AG08396 (cell line): ENCODE measurements at places on chromosomes 2 and 18.
A peak's percentile ranks its signal among the peaks of the same experiment; 100 is the strongest.

DNA sequence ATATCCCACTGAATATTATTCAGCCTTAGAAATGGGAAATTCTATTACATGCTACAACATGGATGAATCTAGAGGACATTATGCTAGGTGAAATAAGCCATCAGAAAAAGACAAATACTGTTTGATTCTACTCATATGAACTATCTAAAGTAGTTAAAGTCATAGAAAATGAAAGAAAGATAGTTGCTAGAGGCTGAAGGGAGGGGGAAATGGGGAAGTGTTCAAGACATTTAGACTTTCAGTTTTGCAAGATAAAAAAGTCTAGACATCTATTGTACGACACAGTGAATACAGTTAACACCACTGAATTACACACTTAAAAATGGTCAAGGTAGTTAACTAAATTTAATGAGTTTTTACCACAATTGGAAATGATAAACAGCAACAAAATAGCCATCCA is 835.9 kb upstream of the CHAC2 start:
- DNase-seq, result no peak

GRCh38 chr2:104874230-104874629 is 20.3 kb downstream of the POU3F3 start:
- no peak for DNase-seq

DNA sequence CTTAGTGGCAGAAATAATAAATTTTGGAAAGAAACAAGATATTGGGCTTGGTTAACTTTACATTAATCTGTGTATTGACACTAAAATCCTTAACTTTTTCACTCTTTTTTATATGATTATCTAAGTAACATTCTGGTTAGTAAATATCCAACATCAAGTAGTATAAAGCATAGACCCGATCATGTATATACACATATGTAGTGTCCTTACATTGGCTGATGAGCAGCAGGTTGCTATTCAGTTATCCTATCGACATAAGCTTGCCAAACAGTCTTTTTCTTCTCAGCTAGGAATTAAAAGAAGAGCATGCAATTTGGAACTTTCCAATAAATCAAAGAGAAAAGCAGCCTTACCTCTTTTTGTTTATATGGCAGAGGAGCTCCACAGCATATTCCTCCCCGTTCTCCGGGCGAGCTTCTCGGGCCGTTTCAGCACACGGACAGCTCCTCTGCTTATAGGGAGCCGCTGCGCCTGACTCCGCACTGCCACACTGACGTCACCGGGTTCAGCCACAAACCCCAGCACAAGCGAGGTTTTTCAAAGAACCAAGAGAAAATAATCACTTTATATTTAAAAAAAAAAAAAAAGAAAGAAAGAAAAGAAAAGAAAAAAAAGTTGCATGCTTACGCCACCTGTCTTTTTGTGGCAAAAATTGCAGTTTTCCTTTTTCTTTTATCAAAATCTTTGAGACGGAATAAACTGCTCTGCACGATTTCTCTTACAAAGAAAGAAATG is at the start of gene SCG2:
Gene SCG2, minus strand, starts transcription at position 430 of the 735 bp plus-strand sequence. CDS start 3,079 bp downstream, outside the sequence.
- peak; percentile 87 for DNase-seq

GRCh38 chr2:168944065-168944464 is 43.0 kb downstream of the G6PC2 start:
- DNase-seq, result no peak

GRCh38 chr18:21129566-21130216 is 18.1 kb upstream of the ROCK1 start:
- peak; percentile 42 for DNase-seq

- DNase-seq, result no peak
Observed at GRCh38 chr2:37506407-37507050, 162.1 kb downstream of the QPCT start.

- no peak for DNase-seq
Observed at GRCh38 chr2:215498431-215498830, 62.6 kb upstream of the FN1 start.

- DNase-seq, result no peak
Observed at GRCh38 chr2:18531194-18531593, 29.3 kb downstream of the RDH14 start.

DNA sequence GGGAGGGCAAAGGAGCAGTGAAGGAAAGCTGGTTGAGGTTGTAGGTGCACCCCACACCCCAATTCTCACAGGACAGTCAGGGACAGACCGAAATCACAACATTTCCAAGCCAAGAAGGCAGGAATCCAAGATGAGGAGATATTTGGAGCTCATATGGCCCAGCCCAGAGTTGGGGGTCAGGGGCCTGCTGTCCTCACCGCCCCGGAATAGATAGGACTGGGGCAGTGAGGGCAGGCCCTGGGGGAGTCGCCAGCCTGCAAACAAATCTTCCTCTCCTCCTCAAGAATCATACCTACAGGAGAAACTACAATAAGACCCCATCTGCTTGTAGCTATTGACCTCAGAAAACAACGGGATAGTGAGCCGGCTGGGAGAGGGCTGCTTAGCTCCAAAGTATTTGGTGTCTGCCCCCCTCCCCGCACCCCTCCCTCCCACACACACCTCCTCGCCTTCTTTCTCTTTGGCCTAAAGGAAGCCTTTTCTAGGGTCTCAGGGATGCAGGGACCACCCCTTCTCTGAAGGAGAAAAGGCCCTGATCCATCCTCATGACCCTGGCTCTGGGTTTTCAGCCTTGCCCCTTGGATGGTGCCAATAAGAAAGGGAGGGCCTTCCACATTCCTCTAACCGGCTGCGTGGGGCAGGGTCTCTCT is 3.8 kb downstream of the EN1 start:
- no peak for DNase-seq

DNA sequence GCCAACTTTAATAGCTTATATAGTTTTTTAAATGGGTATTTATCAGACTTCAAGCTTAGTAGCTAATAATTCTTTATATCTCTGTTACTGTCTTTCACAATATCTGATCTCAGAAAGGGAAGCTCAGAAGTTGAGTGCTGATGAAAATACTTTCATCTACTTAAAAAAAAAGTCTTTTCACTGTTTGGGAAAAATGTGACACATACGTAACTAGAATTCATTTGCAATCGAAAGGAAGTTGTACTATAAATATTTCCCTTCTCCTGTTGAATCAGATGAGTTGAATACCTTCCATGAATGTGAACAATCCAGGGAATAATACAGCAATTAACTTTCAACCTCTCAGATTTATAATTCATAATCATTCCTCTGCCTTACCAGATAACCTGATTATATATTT is 811 bp upstream of the SCG2 start:
- no peak for DNase-seq

DNA sequence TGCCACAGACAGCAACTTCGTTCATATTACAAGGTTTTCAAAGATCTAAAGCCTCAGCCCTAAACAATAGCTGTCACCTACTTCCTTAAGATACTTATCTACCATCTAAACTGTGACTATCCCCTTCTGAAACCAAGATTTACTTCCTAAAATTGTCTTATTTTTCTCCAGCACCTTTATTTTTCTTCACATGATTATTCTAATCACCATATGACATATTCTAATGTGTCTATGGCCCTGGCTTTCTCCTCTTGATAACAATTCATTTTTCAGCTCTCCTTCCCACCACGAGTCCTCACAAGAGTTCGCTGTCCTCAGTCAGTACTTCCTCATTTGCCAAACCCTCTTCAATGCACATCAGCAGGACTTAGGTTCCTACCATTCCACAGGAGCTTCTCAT is 53.9 kb downstream of the RTTN start:
- no peak for DNase-seq

- DNase-seq, result no peak
Observed at GRCh38 chr2:128753800-128754199, 435.1 kb upstream of the HS6ST1 start.

- no peak for DNase-seq
Observed at GRCh38 chr2:101012054-101012705, 10.1 kb downstream of the RPL31 start.
